Activated CD4-positive, alpha-beta T cell treated with anti-CD3 and anti-CD28 coated beads, Interleukin-2, amount 50 U/mL, for 1 hour (primary cell): ENCODE measurements at places on chromosomes 1 and 21.

GRCh38 chr1:217135987-217136894 lies 413.0 kb upstream of the ESRRG start:
- DNase-seq = no peak

GRCh38 chr1:116737020-116737854 lies 17.0 kb upstream of the CD2 start:
- DNase-seq = peak; percentile 73

DNA sequence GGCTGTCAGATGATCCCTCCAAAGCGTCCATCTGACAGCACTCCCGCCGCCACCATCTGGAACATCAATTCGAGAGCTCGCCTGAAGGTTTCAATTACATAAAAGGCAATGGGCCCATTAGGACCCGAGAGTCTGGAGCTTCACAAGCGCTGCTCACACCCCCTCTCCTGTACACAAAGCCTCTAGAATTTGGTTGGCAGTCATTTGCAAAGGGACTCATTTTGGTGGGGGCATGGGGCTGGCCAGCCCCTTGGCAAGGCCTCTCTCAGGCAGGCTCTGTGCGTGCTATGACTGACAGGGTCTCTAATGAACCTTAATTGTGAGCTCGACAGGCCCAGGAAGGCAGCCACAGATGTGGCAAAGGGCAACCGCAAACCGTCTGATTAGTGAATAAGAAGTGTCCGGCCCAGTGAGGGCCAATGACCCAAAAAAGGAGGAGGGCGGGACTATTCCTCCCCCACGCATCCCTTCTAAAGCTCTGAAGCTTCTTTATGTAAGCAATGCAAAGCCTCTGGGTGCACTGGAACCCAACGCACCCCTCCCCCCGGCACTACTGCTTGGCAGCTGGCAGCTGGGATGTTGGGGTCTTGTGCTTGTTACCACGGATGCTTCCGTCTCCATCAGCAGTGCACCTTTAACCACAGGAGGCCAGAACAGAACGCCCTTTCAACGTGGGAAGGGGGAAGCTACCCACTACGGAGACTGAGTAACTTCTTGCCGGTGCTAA lies 79.4 kb downstream of the CAPZB start:
- no peak for DNase-seq

DNA sequence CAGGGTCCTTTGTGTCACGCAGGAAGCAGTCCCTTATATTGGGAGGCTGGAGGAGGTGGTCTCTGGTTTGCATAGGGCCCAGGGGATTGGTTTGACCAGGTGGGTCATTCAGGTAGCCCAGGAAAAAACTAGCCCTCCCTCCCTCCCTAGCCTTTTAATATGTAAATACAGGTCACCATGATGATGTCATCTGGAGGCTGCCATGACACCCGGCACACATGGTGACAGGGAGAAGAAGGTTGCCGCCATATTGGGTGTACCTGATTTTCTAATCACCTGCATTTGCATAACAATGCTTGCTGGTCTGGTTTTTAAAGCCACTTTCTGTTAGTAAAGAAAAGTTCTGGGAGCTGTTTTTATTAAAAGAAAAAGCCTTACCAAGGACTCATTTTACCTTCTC lies 791.0 kb upstream of the ADGRL4 start:
- no peak for DNase-seq

- no peak for DNase-seq
Measured at GRCh38 chr1:26184086-26184485, 6.3 kb upstream of the CATSPER4 start.

DNA sequence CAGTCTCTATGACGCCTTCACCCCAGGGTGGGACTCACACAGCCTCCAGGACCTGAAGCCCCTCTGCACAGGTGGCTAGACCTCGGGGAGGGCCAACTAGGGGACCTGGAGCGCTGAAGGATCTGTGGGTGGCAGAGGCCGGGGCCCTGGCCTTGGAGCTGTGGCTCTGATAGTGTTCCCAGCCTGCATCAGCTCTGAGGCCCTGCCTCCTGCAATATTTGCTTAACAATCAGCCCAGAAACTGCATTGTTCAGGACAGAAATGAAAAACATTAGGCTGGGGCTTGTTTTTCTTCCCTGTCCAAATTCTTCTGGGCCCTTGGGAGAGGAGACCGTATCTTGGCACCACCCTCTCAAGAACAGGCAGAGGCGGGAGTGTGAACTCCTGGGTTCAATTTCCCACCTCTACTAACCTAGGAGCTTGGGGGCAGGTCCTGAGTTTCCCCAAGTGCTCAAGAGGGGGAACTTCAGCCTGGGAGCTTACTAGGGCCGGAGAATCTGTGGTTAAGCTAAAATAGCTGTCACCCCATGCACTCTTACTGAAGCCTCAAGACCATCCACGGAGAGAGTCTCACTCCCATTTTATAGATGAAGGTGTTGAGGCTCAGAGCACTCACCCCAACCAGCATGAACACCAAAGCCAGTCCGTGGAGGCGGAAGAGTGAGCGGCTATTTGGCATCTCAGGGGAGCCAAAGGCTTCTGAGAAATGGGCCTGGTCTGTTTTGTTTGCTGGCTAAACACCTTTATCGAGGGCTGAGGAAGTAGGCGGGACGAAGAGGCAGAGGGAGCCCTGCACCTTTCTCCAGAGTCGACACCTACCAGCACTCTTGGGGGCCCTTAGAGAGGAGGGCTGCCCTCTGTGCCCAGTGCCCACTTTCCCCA lies 18.8 kb upstream of the CASZ1 start:
- DNase-seq = no peak

- no peak for DNase-seq
Measured at GRCh38 chr1:237205400-237206064, 163.5 kb downstream of the RYR2 start.

DNA sequence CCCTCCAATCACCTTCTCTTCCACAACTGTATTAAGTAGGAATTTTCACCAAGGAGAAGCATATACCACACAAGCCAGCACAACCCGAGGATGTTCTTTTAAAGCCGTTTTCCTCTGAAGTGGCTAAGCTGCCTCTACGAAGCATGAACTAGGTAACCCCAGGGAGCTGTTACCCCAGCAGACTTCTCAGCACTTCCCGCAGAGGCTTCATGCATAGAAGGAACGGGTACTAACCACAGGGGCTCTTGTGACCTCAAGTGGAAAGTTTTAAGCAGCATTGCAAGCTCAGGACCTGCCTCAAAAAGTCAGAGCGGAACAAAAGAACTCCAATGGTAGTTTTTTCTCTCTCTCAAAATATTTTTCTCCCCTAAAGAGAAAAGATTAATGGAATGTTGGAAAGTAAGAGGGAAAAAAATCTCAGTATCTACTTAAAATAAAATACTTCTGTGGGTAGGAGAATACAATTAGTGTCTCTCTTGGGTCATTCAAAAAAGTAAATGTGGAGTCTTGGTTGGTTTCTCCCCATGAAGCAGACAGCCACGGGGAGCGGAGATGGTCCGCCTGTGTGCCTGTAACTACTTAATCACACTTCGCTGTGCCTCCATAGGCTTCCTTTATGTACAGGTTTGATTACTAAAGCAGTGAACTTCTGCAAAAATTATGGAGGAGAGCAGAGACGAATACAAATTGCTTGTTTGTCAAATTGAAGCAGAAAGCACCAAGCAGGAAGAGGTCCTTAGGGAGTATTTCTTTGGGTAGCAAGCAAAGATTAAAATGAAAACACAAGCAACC lies 40.9 kb downstream of the STX6 start:
- DNase-seq = peak; percentile 20

DNA sequence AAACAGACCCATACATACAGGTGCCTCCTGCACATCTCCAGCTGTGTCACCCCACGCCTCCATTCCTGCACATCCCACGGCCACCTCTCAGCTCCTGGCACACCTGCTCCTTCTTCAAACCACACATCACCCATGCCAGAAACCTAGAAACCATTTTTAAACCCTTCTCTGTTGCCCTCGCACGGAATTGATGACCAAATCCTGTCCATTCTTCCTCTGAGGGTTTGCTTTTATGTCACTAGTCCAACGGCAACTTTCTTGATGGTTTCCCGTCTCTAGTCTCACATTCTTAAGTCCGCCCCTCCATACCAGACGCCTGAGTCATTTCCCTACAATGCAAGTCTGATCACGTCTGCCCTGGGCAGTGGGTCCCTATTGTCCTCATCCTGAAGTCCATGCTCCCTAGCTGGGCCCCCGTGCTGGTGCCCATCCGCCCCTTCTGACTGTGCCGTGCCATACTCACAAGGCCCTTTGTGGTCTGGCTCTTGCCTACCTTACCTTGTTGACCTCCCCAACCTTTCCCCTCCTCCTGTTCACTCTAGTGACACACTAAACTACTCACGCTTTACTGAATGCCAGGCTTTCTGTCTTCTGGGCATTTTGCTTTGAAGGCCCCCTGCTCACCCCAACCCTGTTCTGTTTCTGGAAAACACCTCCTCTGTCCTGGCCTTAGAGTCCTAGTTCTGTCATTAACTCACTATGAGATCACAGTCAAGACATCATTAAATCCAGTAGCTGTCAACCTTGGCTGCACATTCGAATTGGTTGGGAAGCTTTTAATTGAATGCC lies 17.6 kb downstream of the SLC2A1 start:
- DNase-seq = no peak

GRCh38 chr1:150168960-150169601 lies 19.4 kb downstream of the PLEKHO1 start:
- DNase-seq = peak; percentile 53

GRCh38 chr1:30537279-30537678 lies 186.1 kb downstream of the MATN1 start:
- no peak for DNase-seq

DNA sequence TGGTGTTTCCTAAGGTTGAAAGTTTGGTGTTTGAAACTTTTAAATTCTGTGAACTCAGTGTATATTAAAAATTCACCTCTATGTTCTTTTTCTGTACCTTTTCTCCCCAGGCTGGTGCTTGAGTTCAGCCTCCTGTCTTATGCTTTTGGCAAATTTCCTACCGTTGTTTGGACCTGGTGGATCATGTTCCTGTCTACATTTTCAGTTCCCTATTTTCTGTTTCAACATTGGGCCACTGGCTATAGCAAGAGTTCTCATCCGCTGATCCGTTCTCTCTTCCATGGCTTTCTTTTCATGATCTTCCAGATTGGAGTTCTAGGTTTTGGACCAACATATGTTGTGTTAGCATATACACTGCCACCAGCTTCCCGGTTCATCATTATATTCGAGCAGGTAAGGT lies 24.9 kb upstream of the AXDND1 start:
- no peak for DNase-seq

- no peak for DNase-seq
Measured at GRCh38 chr1:183126528-183126927, 59.5 kb upstream of the LAMC2 start.

- no peak for DNase-seq
Measured at GRCh38 chr1:44592208-44593145, 81.8 kb downstream of the TMEM53 start.

- no peak for DNase-seq
Measured at GRCh38 chr1:94093996-94094395, 27.0 kb downstream of the ABCA4 start.

- DNase-seq = peak; percentile 78
Measured at GRCh38 chr1:202315576-202316168, 26.1 kb downstream of the UBE2T start.

- no peak for DNase-seq
Measured at GRCh38 chr1:69520326-69520725, 47.4 kb upstream of the LRRC7 start.

GRCh38 chr21:32544697-32545096 lies 40.6 kb downstream of the TCP10L start:
- no peak for DNase-seq

GRCh38 chr1:47184822-47185677 lies 4.8 kb downstream of the PDZK1IP1 start:
- no peak for DNase-seq

DNA sequence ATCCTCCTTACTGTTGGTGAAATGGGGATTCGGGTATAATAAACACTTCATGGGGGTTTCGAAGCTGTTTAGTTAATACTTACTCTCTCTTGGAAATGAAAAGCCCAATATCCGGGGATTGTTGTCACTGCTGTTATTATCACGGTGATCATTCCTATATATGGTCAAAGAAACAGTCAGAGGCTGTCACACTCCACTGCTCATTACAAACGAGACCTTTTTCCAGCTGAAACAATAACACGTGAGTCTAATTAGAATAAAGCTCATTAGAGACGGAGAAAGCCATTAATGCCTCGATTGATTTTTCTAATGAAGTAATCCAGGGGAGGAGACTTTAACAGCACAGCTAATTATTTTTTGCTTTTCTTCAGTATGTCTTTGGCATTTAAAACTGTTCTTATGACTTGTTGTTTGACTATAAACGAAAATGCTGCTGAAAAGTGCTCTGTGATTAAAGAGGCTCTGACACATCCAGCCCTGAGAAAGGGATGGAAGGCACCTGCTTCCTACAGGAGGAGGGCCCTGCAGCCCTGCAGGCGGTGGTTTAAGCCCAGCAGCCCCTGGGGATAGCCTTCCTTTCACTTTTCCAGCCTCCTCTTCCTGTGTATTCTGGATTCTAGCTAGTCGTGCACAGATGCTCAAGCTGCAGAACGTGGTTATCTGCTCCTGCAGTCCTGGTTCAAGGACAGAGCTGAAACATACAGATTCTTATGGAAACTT lies 143.6 kb downstream of the EDEM3 start:
- DNase-seq = no peak

- DNase-seq = no peak
Measured at GRCh38 chr1:187413405-187414169, 584.8 kb downstream of the PLA2G4A start.

DNA sequence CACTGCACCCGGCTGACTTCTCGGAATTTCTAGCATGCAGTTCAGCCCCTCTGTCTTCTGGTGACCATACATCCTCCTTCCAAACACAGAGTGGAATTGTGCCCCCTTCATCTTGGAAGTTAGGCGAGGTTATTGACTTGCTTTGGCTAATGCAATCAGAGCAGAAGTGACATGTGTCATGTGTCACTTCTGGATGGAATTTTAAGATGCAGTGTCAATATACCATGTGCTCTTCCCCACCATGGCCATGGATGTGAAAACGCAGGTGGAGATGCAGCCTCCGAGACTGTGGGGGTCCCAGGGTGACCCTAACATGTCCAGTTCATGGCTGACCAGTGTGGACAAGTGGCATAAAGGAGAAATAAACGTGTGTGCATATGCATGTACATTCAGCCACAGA lies 83.0 kb downstream of the KCNJ6 start:
- no peak for DNase-seq

DNA sequence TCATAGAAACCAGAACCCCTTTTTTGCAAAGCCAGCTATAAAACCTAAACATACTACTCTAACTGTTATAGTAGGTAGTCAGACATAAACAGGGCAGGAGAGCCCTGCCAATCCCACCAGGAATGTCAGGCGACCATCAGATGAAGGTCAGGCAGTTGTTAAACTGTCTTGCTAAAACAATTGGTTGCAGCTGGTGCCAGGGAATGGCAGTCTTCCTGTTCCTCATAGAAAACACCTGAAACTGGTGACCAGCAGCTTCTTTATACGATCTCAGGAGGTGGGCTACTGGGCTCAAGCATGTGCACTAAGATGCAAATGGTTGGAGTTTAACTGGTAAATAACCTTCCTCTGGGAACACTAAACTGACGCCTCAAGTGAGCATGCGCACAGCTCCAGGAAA lies 224.1 kb downstream of the COL11A1 start:
- no peak for DNase-seq

DNA sequence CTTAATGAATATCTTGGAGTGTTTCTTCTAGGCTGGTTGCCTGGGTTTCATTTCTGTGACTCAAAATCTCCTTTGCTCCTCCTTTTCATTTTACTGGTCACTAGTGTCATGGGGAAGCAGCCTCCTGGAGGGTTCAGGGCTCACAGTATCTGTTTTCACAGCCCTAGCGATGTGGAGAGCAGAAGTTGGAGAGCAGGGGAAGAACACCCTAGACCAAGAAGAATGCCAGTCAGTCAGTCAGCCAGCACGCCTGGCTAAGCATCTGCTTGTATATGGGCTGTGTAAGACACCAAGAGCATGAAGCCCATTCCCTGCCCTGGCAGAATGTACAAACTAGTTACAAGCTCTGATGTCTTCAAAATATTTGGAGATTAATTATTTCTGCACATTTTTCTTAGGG lies 7.9 kb downstream of the RXRG start:
- no peak for DNase-seq

GRCh38 chr1:201184307-201185122 lies 6.1 kb upstream of the IGFN1 start:
- no peak for DNase-seq
